ENCODE measurements at places on chromosomes 3 and 15. TPM values are rescaled to one million over a fixed set of nuclear protein-coding genes. Genes with fewer than 3 reads are reported as not detected.

DNA sequence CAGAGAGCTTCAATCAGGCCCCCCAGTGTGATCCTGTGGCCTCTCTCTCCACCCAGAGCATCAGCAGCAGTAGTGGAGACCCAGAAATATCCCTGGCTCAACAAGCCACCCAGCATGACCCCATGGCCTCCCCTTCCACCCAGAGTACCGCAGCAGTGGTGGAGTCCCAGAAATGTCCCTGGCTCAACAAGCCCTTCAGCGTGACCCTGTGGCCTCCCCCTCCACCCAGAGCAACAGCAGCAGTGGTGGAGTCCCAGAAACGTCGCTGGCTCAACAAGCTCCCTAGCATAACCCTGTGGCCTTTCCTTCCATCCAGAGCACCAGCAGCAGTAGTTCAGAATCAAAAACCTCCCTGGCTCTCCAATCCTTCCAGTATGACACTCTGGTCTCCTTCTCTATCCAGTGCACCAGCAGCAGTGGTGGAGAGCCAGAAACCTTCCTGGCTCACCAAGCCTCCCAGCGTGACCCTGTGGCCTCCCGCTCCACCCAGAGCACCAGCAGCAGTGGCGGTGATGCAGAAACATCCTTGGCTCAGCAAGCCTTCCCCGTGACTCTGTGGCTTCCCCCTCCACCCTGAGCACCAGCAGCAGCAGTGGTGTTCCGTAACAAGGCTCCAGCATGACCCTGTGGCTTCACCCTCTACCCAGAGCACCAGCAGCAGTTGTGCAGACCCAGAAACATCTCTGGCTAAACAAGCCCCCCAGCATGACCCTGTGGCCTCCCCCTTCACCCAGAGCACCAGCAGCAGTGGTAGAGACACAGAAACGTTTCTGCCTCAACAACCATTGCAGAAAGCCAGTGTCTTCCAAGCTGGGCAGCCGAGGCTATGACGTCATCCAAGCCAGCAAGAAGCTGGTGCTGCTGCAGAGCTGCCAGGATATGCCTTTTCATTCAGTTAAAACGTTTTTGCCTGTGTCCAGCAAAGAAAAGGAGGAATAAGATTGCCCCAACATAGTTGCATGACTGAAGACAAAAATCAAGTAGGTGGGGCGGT lies 61.3 kb upstream of the TAMM41 start:
- no peak for DNase-seq

DNA sequence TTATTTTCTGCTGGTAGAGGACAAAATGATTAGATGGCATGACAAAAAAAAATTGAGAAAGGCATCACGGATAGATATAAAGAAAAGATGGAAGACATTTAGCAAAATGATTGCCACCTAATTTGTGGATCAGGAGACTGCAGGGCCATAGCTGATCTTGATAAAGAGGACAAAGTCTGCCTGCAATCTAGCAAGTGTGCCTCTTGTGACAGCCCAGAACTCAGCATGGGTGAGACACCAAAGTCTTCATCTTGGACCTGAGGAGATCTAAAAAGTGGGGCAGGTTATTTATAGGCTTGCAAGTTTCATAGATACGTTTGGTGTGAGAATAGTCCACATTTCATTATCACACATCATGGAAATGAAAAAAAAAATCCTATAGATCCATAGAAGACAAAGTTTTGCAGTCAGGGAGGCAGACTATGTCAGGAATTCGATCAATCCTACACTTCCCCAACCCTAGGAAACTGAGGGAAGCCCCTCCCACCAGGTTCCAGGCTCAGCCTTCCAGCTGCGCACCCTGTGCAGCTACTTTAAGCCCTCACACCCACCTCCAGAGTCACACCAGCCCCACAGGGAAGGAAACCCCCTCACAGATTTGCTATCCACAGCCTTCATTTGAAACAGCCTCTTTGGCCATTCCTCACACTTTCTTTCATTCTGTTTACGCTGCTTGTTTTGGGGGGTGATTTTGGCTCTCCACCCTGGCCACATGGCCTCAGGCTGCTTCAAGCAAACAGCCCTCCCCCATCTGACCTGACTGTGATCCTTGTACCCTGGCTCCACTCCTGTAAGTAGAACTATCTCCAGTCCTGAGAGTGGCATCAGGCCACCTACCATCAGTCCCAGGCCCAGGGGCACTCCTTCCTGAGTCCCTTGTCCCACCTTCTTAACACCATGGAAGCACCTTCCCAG lies 28.1 kb upstream of the KLHL6 start:
- DNase-seq, result no peak

DNA sequence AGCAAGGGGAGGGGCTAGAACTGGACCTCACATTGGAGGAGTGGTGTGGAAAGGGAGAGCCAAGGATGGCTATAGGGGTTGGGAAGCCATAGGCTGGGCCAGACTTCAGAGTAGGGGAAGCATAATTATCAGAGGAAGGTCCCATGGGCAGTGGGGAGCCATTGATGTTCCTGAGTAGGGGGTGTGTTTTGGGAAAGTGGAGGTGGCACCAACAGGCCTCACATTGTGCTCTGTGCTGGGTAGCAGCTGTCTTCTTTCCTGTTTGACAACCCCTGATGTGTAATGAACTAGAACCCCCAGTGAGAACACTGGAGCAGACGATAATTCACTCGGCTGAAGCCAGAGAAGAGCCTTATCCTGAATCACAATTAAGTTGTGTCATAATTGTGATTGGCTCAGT lies 41.2 kb downstream of the SLC6A11 start:
- DNase-seq, result no peak

DNA sequence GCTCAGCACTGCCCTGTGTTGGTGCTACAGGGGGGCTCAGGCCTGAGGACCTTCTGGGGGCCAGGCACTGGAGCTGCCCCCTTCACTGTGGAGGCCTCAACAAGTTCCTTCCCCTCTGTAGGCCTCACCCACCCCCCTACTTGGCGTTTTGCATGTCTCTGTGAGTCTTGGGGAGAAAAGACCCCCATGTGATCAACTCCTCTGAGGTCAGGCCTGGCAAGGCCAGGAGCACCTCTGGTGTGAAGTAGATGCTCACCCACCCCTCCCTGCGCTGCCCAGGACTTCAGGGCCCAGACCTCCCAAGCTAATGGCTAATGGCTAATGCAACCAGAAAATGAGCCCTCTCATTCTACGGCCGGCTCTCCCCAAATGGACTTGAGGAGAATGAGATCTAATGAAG lies 34.2 kb upstream of the CHRNB4 start:
- no peak for DNase-seq

HIGD2B gene
- not detected for total RNA-seq

SLC51B gene
- not detected for total RNA-seq

DNAH1 gene
- 0.78 TPM for total RNA-seq

Data from RPMI7951 (cell line).